ENCODE measurements at places on chromosomes 3 and 15.

- DNase-seq: no peak
These were observed 128.2 kb upstream of the SLC7A14 start for GRCh38 chr3:170714122-170714521.

DNA sequence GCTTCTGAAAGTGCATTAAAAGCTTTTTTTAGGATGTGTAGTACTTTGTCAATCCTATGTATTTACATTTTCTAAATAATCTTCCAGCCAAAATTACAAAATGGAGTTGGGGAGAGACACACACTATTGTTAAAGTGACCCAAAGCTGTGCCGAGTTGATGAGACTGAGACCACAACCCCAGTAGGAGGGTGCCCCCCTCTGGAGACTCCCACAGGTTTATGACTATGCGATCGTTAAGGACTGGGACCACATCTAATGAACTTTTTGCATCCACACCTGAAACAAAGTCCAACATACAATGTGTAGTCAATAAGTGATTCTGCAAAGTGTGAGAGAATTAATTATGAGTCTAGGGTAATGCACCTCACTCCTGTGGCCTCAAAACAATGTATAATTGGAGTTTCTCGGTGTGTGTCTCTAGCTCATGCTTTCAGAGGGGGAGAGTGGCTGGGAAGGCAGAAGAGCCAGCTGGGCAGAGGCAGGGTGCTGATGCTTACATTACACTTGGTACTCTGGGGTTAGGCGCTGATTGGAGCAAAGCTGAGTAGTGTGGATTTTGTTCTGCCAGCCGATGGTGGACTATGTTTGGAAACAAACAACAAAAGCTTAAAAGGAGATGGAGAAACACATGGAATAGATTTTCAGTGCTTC, 102.8 kb downstream of the KCNH8 start:
- DNase-seq: no peak

- DNase-seq: no peak
These were observed 125.6 kb downstream of the PLOD2 start for GRCh38 chr3:146035366-146035765.

GRCh38 chr3:194344012-194344411, 7.1 kb downstream of the CPN2 start:
- DNase-seq: peak; percentile 72

DNA sequence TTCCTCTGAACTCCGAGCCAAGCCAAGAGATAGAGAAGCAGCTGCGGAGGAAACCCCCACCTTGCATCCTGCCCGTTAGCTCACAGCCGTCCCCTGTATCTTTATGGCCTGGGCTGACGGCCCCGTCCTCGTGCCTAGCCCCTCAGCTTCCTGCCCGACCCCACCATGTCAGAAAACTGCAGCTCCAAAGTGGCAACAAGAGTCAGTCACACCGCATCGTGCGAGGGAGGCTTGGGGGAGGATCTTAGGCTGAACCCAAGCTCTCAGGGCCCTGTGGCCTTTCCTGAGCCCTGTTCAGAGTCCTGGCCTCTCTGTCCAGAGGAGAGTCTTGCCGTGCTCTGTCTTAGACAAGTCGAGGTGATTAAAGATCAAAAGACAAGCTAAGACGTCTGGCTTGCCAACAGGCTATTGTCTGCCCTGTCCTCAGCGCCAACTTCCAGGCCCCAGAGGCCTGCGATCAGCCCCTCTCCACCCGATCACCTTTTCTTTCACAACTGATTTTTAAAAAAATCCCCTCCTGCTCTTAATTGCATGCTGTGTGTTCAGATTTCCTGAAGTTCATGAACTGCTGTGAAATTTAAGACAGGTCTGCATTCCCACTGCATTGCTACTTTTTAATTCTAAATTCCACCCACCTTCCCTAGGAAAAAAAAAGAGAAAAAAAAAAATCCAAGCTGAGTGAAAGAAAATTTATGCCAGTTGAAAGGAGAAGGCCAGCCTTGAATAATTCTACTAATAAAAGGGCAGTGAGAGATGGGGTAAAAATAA, 89.7 kb upstream of the WNT5A start:
- DNase-seq: no peak

GRCh38 chr15:52224211-52224610, 33.0 kb upstream of the GNB5 start:
- no peak for DNase-seq

- DNase-seq: no peak
These were observed 15.7 kb downstream of the PLEKHO2 start for GRCh38 chr15:64857421-64857820.

DNA sequence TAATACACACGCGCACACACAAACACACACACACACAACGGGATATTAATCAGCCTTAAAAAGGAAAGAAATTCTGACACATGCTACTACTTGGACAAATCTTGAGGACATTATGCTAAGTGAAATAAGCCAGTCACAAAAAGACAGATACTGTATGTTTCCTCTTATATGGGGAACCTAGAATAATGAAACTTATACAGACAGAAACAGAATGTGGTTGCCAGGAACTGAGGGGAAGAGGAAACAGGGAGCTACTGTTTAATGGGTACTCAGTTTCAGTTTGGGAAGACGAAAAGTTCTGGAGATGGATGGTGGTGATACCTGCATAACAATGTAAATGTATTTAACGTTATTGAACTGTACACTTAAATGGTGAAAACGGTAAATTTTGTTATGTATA, 20.2 kb downstream of the ICE2 start:
- DNase-seq: no peak

DNA sequence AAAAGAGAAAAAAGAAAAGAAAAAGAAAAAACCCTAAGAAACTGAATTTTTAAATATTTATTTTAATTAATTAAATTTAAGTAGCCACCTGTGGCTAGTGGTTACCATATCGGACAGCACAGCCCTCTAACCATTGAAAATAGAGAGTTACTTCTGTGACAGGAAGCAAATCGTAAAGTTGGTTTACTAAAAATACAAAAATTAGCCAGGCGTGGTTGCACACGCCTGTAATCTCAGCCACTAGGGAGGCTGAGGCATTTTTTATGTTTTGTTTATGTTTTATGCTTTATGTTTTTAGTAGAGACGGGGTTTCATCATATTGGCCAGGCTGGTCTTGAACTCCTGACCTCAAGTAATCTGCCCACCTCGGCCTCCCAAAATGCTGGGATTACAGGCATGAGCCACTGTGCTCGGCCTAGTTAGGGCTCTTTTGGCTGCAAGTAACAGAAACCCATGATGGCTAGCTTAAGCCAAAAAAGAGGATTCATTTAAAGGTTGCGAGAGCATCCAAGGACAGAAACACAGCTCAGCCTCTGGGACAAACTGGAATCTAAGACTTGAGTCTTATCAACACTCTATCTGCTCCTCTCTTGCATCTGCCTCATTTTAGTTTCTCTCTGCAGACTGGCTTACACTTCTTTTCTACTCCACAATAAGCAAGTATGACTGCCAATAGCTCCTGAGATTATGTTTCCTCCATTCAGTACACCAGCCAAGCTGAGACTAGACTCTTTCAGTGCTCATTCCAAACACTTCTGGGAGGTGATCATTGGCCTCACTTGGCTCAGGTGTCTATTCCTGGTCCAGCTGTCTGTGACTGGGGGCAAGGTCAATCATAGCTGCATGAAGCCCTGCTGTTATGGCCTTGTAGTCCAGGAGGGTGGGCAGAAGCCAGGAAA, 6.8 kb upstream of the SKIL start:
- no peak for DNase-seq

DNA sequence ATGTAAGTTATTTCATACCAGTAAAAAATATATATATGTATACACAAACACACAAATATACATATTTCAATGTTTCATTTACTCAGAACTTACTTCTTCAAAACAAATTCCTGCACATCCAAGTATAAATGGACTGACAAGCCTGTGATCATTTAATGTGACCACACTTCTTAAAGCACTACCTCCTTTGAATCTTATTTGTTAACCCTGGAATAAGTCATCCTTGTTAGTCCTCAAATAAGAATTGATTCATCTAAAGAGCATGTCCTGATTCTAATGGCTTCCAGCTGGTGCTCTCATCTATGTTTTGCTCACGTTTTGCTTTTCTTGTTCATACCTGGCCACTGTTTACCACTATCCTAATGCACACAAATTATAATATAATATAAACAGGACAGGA, 103.9 kb upstream of the UBP1 start:
- DNase-seq: no peak

GRCh38 chr15:67158367-67158766, 93.0 kb downstream of the SMAD3 start:
- no peak for DNase-seq

- no peak for DNase-seq
These were observed 87.3 kb upstream of the OXTR start for GRCh38 chr3:8856721-8857120.

- no peak for DNase-seq
These were observed 4.6 kb downstream of the FSIP1 start for GRCh38 chr15:39778021-39778420.

DNA sequence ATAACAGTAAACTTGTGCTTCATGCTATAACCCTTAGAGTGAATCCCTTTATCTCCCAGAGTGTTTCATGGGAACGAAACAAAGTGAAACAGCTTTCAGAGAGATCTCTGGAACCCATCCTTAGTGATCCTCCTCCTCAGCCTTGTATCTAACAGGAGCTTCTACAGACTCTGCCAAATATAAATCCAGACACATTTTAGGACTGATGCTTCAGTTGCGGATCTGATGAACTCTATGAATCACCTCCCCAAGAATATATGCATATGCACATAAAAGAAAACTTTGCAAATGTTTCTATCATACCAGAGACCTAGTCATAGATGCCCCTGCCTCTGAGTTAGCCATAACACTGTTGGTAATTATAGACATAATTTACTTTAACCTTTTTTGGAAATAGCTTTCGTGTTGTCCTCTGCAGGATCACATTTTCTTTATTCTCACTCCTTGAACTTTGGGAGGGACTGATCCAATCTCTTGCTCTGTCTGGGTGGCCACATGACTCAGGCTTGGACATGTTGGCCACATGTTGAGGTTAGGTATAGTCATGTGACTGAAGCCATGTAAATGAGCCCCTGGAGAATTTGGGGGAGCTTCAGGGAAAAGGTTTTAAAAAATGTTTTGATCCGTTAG, 306.4 kb upstream of the CNTN3 start:
- no peak for DNase-seq

GRCh38 chr3:191391861-191392808, 61.8 kb upstream of the UTS2B start:
- no peak for DNase-seq

DNA sequence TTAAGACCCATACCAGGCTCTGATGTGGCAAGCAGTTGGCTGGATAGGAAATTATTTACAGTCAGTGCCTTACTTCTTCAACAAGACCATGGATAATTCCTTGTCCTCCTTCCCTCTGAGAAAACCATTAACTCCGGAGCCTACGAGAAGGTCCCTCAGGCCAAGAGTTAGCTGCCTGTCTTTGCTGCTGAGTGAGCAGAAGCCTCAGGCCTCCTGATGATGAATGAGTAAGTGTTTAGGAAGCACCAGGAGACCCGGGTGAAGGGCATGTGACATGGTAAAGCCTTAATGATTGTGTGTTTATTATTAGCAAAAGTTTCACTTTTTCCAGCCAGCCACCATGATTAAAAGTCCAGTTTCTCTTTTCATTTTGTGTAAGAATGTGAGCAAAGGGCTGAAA, 174.9 kb upstream of the TOPAZ1 start:
- no peak for DNase-seq

GRCh38 chr15:37149146-37149545, 48.8 kb upstream of the MEIS2 start:
- no peak for DNase-seq

DNA sequence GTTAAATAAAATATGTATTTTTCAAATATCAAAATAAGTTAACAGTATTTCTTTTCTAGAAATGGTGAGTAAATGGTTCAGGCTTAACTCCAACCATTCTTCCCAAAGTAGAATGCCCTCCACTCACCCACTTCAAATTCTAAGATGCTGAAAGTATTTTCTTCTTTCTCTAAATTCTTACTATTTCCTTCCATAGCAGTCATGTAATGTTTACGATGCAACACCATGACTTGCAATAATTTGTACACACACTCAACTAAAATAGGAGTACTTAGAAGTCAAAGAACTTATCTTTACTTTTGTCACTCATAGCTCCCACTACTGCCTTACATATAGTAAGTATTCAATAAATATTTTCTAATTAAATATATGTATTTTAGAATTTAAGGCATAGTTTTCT, 65.0 kb downstream of the AQR start:
- no peak for DNase-seq

DNA sequence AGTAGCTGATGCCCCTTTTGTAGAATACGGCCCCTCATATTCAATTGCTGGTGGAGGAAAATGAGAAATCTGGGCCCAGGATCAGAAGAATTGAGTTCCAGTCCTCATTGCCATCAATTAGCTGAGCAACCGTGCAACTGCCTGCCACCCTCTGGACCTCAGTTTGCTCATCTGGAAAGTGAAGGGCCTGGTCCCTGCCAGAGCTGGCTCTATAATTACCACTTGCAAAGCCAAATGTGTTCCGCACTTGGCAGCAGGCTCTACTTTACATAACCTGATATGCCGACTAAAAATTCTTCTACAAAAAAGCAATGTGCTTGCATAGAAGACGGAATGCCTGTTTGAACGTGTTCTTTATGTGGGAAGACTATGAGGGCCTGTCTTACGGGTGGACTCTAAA, 8.6 kb upstream of the ITGB5 start:
- DNase-seq: no peak

- no peak for DNase-seq
These were observed 29.4 kb downstream of the RNU5B-1 start for GRCh38 chr15:65333856-65334255.

DNA sequence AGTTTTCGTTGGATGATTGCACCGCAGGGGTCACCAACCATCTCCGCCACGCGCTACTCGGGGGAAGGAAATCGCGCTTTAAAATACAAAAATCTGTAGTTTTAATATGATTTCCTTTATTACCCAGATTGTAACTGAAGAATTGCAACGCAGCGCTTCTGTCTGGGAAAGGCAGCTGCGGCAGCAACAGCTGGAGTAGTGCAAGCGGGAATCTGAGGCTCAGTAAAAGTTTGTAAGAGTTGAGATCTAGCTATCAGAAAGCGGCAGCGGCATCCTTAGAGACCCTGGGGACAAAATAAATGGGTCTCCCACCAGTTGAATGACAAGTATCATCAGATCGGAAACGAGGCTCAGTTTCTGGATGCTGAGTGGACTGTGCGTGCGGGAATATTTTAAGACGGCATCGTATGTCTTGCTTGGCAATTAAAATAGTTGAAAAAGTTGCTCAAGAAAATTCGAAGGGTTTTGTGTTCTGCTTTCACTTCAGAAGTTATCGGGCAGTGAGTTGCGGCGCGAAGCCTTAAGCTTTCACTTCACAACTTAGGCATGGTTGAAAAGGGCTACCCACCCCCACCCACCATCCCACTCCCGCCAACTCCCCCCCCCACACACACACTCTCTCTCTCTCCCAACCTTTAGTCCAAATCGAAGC, 2.7 kb downstream of the MECOM start:
- peak; percentile 30 for DNase-seq

GRCh38 chr15:45126535-45127158, 3.0 kb downstream of the DUOXA1 start:
- no peak for DNase-seq

Data from activated naive CD8-positive, alpha-beta T cell treated with anti-CD3 and anti-CD28 coated beads, Interleukin-2, amount 10 ng/mL, durations not matched to agents 7 days and 5 days (primary cell).